ENCODE measurements at places on chromosomes 2 and 18.

- peak; percentile 69 for DNase-seq
Observed at GRCh38 chr2:160332318-160332717, 132.2 kb upstream of the ITGB6 start.

GRCh38 chr2:238811759-238812158, 36.1 kb upstream of the TWIST2 start:
- no peak for DNase-seq

GRCh38 chr2:131645177-131645765, 117.6 kb downstream of the CCDC74A start:
- no peak for DNase-seq

DNA sequence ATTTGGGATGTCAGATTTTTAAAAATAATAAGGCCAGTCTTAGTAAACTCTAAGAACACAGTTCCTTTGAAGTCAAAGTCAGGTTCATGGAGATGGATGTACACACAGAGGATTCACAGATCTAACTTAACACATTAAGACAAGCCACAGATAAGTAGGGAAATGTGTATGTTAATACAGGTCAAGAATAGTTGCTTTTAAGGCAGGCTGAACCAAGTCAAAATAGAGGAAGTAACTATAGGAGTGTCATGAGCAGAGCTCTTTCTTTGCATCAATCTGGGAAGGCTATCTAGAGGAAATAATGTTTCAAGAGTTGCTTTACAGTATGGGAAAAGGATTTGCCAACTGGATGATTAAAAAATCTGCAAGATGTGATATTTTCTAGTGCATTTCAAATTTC, 128.0 kb upstream of the FBXO11 start:
- DNase-seq, result no peak

DNA sequence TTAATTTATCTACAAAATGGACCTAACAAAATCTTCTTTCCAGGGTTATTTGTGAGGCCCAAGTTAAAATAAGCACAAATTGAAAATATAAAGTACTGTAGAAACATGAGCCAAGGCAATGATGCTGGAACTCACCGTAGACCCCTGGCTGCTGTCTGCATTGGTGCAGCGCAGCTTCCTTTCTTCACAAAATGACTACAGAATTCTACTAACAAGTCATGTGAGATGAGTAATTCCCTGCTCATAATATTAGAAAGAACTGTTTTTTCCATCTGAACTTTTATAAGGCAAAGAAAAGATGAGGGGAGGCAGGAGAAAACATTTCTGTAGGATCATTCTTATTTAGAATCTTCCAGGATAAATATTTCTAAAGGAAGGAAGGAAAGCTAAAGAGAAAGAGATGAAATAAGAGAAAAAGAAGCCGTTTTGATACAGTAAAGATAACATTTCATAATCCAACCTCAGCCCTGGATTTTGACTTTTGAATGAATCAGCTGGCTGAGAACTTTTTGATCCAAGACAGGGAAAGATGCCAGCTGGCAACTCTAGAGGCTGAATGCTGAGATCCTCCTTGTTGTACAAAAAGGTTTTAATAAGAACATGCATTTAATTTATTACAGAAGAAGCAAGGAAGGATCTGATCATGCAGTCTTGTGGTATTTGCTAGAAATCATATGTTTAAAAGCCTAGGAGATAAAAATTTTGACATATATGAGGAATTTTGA, 183.9 kb upstream of the KLHL14 start:
- DNase-seq, result peak; percentile 56

GRCh38 chr2:150110548-150110947, 376.9 kb downstream of the RND3 start:
- DNase-seq, result peak; percentile 19

- no peak for DNase-seq
Observed at GRCh38 chr2:120241684-120242083, 11.0 kb upstream of the RALB start.

GRCh38 chr2:130873700-130874346, 37.1 kb downstream of the ARHGEF4 start:
- peak; percentile 57 for DNase-seq

- peak; percentile 43 for DNase-seq
Observed at GRCh38 chr2:160719116-160719515, 225.5 kb upstream of the RBMS1 start.

DNA sequence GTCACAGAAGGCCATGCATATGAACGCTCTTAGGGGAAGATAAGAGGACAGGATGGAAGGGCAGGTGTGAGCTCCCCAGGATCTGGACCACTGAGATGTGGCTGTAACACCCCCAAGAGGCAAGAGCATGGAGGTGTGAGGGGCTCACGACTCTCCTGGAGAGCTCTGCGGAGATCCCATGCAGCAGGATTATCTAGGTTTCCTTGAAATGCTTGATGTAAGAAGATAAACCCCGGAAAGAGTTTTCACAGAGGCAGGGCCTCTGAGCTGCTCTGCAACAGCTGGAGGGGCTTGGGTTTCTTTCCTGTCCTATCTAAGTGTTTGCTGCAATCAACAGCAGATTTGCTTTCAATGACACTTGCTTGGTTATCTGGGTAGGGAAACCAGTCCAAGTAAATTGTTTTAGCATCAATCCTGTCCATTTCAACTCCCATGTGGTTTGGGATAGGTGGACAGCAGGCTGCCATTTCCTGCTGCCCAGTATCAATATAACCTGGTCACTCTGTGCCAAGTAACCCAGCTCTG, 138.9 kb downstream of the SMAD2 start:
- no peak for DNase-seq

GRCh38 chr2:6352906-6353515, 512.7 kb downstream of the CMPK2 start:
- DNase-seq, result peak; percentile 59

DNA sequence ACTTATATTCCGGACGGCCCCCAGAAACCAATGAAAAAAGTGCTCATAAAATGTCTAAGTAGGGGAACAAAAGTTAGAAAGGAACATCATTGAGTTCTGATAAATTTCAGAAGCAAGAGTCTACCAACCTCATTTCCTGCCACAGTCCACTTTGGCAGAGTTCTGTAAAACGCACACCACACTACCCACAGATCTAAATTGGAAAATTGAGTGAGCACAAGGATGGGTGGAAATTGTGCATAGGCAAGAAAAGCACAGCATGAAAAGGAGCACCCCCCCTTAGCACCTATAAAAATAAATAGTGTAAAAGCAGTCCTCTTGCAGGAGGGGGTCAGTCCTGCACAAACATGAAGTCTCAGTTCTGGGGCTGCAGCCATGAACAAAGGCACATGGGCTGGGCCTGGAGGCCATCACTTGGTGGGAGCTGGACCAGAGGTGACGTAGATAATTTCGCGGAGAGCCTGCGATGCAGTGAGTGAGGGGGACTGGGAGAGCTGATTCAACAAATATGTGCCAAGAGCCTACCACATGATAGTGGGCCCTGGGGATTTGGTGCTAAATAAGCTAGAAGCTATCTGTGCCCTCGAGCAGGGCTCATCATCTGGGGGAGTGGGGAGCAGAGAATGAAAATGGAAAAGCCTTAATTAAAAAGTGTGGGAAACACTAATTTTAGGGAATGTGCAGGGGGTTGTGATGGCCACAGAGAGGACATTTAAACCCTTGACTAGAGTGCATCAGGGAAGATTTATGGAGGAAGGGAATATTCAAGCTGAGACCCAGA, 48.9 kb upstream of the SPP2 start:
- no peak for DNase-seq

- no peak for DNase-seq
Observed at GRCh38 chr18:76231402-76231801, 263.6 kb downstream of the ZNF516 start.

DNA sequence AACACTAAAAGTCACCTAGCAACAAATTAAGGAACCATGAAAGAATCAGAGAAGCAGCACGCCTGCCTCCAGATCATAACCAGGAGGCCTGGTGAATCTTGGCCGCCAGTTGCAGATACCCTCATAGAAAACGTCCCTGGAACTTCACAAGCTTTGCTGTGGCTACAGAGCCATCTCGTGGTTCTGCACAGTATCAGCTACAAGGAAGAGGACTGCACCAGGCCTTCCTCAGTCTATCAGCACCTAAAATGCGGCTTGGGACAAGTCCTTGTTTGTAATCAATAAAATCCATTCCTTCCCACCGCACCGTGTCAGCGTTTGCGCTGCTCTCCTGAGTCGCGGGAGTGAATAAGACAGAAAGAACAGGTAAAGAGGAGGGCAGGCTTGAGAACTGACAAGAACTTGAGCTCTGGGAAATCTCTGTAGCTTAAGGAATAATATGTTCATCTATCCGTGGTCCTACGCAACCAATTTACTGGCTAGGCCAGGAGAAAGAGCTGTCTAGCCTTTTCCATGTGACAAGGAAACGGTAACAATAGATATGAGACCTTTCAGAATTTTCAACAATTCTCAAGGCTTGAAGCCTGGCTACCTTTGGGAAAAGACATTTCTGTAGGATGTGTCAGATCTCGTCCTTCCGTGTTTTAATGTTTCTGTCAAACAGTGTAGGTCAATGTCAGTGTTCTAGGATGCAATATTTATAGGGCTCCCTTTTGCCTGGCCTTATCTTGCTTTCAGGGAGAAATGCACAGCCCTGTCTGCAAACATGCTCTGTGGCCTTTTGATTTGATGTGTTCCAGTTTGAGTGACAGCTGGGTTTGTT, 128.5 kb upstream of the RAB12 start:
- DNase-seq, result peak; percentile 64

DNA sequence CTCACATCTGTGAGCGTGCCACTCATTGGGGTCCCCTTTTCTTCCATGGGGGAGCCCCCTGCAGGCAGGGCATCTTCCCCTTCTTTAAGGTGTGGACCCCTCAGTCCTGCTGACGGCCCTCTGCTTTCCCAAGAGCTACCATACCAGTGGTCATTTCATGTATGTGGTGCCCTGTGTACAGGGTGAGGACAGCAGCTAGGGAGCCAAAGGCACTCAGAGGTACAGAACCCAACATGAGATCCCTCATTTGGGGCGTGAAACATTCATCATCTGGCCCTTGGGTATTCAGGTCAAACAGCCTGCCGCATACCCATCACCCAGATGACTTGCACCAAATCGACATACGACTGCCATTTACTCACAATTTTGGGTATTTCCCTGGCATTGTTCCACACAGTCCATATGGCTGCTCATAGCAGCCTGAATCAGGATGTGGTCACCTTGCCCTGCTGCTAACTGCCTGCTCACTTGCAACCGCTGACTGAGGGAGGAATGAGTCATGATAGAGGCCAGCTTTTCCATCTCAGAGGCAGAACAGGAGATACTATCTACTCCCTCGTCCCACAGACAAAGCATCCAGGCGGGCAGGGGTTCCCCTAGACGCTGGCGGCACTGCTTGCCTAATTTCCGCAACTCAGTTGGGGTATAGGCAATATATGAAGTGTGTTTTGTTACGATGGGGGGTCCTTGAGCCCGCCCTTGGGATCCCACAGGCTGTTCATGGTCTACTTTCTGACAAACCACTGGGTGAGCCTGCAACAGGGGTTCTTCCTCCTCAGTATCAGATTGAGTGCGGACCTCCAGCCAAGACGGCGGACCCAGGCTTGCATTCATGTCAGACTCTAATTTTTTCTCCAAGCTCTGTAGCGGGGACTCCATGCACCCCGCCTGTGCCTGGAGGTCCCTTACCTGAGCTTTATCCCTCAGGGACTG, 228.6 kb downstream of the SATB2 start:
- no peak for DNase-seq

DNA sequence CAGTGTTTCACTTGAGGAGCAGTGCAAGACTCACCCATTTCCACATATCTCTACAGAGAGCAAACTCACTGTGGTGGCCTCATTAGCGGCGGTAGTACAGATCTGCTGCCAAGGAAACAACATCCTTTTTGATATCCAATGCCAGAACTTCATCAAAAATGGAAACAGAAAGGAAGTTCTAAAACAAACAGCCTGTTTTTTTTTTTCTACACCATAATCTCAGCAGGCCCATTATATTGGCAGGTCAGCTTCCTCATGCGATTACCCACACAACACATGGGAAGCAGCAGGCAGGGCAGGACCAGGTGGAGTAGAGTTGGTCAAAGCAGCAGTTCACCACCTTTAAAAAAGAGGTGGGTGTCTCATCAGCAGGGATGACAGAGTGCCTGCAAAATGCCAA, 678.9 kb upstream of the CELF4 start:
- DNase-seq, result no peak

GRCh38 chr2:18506883-18507509, 53.5 kb downstream of the RDH14 start:
- peak; percentile 48 for DNase-seq

GRCh38 chr2:15325296-15325695, 235.8 kb downstream of the NBAS start:
- no peak for DNase-seq

DNA sequence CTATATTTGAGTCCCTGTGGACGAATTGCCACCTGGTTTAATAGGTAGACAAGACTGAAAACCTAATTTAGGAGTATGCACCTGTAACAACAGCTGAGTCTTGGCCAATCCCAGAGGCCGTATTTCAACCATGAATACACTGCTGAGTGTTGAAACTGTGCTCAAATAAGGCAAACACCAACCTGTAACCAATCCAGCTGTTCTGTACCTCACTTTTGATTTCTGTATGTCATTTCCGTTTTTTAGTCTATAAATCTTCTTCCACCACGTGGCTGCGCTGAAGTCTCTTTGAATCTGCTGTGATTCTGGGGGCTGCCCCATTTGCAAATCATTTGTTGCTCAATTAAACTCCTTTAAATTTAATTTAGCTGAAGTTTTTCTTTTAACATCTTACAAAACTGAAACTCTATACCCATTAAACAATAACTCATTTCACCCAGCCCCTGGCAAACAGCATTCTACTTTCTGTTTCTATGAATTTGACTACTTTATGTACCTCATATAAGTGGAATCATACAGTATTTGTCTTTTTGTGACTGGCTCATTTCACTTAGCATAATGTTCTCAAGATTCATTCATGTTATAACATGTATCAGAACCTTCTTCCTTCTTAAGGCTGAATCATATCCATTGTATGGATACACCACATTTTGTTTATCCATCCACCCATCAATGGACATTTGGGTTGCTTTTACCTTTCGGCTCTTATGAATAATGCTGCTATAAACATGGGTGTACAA, 7.5 kb upstream of the YPEL5 start:
- DNase-seq, result no peak

DNA sequence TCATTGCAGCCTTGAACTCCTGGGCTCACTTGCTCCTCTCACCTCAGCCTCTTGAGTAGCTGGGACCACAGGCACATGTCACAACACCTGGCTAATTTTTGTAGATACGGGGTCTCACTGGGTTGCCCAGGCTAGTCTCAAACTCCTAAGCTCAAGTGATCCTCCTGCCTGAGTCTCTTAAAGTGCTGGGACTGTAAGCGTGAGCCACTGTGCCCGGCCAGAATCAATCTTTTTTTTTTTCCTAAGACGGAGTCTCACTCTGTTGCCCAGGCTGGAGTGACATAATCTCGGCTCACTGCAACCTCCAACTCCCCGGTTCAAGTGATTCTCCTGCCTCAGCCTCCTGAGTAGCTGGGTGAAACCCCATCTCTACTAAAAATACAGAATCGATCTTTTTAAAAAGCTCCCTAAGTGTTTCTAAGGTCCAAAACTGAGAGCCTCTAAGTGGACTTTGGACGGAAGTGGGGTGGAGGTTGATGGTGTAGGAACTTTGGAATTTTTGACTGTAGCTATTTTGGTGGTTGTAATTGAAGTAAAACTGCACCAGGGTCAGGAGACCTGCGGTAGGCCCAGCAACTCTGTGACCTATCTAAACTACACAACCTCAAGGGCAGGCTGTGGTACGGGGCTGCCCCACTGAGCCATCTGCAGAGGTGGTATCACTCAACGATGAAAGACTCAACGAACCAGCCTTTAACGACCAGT, 82.9 kb downstream of the POLR1A start:
- no peak for DNase-seq

All from amniotic epithelial cell (primary cell).